ENCODE measurements at places on chromosomes 16 and 17.

DNA sequence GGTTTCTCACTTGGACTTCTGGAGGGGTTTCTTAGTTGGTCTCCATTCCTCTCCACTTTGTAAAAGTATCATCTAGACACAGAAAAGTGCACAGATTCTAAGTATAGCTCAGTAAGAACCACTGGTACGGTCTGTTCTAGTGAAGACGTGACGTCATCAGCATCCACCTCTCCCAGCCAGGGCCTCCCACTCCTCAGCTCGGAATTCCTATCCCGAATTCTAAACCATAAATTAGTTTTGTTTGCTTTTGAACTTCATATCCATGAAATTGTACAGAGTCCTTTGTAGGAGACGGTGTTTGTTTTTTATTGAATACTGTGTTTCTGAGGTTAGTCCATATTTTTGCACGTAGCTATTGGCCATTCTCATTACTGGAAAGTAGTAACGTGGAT lies 25.5 kb downstream of the FOXK2 start:
- DNase-seq, result no peak

DNA sequence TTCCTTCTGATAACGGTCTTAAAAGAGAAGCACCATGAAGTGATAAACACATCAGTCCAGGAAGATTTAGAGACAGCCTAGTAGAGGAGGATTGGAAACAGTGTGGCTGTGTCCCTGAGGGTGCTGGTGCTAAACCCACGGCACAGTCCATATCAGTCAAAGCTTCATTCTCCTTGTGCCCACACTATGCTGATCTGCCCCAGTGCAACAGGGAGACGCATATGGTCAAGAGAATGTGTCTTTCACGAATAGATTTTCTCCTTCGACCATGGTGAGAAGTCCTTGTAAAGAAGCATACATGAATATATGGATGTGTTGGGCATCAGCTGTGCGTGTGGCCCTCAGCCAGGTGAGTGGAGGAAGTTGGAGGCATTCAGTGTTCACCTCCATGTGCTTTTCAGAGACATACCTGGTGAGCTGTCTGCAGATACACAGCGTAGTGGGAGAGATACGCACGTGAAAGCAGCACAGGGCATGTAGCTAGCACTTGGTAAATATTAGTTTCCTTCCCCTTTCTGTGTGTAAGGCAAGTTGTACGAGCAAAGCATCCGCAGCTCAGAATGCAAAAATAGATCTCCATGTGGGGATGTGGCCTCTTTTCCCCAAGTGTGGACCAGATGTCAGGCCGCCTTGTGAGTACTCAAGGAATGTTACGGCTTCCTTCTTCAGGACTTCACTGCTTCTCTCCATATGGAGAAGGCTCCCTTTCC lies 29.4 kb downstream of the HLF start:
- DNase-seq, result no peak

DNA sequence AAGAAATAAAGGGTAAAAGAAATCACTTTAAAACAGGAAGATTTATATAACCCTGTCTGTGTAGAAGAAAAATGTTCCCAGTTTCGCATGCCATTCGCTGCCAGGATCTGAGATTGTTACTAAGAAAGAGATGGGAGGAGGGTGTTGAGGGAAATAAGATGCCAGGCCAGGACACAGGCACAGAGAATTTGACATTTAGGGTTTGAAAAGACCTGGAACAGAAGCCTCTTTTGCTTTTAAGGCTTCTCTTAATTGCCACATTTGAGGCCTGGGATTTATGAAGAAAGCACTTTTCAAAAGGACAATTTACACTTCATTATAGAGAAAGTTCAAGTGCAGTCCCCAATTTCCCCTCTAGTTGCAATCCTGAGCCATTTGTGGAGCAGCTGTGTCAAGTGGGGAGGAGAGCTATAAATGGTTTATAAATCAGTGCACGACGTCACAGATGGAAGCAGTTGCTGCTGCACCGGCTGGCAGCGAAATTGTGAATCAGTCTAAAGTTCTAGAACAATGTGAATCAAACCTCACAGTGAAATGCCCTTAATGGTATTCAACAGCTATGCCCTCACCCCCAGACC lies 26.5 kb upstream of the C16orf87 start:
- DNase-seq, result no peak

GRCh38 chr17:51107778-51108177 lies 12.9 kb downstream of the SPAG9 start:
- DNase-seq, result no peak

DNA sequence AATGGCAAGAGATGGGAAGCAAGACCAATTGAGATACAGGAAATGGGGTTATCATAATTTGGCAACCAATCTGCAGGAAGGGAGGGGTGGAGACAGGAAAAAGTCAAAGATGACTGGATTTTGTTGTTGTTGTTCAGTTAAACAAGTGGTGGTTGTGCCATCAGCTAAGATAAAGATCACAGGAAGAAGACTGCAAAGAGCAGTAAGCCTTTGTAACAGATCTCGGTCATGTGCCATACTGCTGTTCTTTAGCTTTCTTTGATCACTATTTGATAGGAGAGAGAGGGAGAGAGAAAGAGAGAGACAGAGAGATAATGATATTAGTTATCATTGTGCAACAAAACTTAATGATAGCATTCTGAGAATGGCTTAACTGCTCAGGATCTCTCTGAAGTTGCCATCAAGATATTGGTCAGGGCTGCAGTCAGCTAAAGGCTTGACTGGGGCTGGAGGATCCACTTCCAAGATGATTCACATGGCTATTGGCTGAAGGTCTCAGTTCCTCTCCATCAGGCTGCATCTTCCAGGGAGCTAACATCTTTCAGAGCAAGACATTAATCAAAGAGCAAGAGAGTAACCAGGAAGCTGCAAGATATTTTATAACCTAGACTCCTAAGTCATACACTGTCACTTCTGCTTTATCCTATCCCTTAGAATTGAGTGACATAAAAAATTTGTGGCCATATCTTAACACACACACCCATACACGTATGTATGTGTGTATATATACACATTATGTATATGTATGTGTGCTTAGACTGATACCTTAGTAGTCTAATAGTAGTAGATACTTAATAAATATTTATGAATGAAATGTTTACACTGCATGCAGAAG lies 405.0 kb downstream of the SHISA9 start:
- DNase-seq, result no peak

DNA sequence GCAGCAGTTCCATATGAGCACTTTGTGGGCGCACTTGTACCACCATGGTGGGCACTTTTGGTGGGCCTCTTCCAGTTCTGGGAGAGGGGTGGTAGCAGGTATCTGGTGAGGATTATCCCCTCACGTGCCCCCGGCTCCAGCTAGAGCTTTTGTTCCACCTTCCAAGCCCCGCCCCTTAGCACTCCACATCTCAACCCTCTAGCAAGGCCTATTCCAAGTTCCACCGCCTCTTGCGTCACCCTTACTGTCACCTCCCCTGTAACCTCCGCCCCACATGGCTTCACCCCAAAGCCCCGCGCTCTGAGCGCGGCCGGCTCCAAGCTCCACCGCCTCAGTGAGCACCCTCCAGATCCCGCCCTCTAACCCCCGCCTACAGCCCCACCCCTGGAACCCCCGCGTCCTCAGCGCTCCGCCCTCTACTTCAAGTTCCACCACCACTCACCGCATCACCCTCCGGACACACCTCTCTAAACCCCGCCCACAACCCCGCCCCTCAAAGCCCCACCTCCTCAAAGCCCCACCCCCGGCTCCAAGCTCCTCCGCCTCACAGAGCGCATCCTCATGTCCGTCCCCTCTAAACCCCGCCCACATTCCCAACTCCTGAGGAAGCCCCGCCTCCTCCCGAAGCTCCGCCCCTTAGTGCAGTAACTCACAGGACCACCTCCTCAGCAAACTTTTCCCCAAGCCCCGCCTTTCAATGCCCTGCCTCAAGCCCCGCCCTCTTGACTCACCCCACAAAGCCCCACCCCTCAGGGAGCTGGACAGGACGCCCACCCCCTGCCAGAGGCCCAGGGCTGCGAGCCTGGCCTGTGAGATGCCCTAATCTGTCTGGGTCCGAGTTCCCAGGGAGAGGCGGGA lies 11.1 kb downstream of the SCN4A start:
- no peak for DNase-seq

DNA sequence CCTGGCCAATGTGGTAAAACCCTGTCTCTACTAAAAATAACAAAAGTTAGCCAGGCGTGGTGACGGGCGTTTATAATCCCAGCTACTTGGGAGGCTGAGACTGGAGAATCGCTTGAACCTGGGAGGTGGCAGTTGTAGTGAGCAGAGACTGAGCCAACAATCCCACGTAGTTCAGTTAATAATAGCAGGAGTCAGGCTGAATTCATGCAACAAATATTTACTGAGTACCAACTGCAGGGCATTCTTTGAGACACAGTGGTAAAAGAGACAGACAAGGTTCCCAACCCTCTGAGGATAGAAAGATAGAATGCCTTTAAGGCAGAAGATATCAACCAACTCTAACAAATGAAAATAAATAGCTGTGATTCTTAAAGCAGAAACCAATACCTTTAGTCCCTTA lies 39.1 kb downstream of the SPOP start:
- DNase-seq, result no peak

DNA sequence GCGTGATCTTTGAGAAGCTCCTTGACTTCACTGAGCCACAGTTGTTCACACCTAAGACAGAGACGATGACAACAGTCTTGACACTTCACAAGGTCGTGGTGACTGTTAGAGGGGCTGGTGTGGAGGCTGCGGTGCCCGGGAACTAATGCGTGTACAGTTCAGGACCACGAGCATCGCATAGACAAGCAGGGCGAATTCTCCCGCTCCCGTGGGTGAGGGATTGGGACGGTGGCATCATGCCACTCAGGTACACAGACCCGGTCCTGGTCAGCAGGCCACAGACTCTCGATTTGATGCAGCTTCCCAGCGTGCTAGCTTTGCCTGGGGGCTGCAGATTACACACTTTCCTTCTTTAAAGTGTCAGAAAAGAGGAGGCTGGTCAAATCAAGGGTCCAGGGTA lies 24.7 kb downstream of the CEP295NL start:
- no peak for DNase-seq

- DNase-seq, result no peak
These were observed 116.0 kb downstream of the SNX29 start for GRCh38 chr16:12092544-12092921.

DNA sequence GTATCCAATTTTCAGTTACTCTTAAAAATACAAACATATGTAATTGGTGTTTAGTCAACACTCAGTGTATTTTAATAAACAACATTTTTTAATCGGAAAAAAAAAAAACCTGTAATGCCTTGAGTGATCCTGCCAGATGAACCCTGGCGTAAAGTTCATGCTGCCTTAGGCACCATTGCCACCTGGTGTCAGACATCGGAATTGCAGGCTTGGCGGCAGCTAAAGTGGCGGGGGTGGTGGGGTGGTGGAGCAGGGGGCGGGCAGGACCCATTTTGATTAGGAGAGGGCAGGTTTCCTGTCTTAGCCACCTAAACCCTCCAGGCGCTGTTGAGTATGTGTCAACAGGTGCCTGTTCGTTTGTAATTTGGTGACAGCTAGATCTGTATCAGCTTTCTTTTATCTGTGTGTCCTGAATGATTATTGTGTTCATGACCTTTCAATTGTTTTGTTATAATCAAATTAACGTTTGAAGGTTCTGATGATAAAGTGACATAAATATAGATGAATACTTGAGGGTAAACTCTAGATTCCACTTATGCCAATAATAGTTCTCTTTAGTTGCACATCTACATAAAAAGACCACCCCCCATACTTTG lies 588.7 kb downstream of the CDH13 start:
- DNase-seq, result no peak

- no peak for DNase-seq
These were observed 3.1 kb downstream of the FOXL1 start for GRCh38 chr16:86581458-86581857.

DNA sequence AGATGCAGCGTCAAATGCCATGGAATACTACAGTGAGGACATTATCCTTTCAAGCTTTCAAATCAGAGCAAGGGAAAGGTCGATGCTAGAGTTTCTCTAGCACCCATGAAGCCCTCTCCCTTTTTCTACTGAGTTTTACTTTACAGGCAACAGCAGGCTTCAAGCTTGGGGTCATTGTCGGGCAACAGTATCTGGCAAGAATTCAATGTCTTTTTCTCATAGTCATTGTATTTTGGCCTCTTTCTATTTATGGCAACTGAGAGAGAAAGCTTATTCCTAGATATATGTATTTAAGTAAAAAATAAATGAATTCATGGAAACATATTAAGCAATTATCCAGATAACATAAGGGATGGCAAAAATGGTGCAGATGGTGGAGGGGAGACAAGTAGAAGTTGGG lies 364 bp upstream of the CETP start:
- no peak for DNase-seq

DNA sequence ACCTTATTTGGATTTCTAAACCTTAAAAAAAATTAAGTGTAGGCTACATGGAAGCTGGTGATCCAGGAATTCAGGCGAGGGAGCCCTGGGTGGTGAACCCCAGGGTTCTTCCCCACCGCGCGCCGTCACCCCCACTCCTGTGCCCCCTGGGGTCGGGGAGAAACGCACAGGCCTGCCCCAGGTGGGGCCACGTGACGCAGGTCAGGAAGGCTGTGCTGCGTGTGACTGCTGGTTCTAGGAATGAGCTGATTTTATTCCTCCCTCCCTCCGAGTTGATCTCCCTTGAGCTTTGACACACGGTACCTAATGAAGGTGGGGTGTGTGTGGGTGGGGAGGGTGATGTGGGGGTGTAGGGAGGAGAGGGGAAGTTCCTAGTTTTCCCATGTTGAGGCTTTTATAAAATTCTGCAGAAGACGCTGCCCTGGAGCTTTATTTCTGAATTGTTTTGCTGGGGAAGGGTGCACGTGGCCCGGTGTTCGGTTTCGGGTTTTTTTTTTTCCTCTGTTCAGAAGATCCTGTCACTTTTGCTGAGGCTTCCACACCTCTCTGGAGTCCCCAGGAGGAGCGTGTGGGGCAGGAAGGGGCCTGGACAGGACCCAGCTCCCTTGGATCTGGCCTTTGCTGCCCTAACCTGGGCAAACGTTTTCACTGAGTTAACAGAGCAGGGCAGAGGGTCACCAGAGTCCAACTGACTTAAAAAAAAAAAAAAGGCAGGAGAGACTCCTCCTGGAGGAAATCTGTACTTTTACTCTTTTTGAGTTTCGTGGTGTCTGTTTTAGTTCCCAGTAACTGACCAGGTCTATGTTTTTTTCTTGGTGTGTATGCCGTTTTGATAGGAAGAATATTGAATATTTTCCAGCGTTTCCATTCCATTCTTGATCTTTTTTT lies 55.8 kb upstream of the GSE1 start:
- no peak for DNase-seq

Measured in activated naive CD8-positive, alpha-beta T cell treated with anti-CD3 and anti-CD28 coated beads, Interleukin-2, amount 50 U/mL, for 16 hours (primary cell).